ENCODE measurements at places on chromosomes 4 and X. TPM values are rescaled to one million over a fixed set of nuclear protein-coding genes. Genes with fewer than 3 reads are reported as not detected.

ATP2B3 gene
- 0.11 TPM for total RNA-seq

- no peak overlapping the region for H3K4me3 ChIP-seq
- H3K27me3 ChIP-seq, result peaks cover 19% of the 10 kb centered on the region
- DNase-seq, result no peak
- no peaks in the 10 kb centered on the region for H3K36me3 ChIP-seq
- no peaks in the 10 kb centered on the region for H3K4me1 ChIP-seq
- H3K27ac ChIP-seq, result no peak overlapping the region
Measured at GRCh38 chr4:1462768-1463075, 56.5 kb upstream of the NKX1-1 start.

HOPX gene
- total RNA-seq, result 0.55 TPM

NIPAL1 gene
- 21.1 TPM for total RNA-seq

CYP4V2 gene
- 6.2 TPM for total RNA-seq

Data from progenitor cell of endocrine pancreas (in vitro differentiated cells).